Stimulated activated CD4-positive, alpha-beta T cell treated with anti-CD3 and anti-CD28 coated beads, Interleukin-12 subunit alpha, Interleukin-12 subunit beta, amount 100 ng/mL, for 48 hours (primary cell): ENCODE measurements at places on chromosomes 4 and X.

DNA sequence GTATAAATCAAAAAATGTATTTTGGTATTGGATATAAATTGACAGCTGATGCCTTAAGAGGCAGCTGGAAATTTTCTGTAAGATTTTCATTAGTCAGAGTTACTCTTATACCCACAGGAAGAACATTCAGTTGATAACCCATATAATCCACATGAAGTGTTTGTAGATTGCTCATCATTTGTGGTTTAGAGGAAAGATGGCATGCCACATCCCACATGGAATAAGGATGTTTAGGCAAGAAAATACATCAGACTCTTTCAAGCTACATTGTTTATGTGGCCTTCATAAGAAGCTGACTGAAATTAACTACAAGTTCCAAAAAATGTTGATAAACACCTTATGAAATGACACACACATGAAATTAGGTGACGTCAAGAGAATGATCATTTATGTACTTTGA is 56.6 kb downstream of the AREG start:
- no peak for DNase-seq

DNA sequence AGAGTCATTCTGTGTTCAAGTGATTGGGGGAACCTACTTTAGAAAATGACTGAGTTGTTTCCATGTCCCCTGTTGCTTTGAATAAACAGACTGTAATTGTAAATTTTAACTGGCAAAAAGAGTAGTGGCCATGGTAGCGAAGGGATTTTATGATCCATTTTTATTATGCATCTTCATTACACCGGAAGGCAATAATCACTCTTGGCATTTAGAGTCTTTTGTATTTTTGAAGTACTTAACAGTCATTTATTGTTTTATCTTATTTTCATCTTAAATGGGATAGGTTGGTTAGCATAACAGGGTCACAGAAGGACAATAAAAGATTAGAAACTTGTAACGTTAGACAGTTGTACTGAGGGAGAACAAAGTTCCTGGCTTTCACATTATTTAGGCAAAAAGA is 11.0 kb upstream of the OTC start:
- DNase-seq = no peak

- no peak for DNase-seq
Observed at GRCh38 chr4:72084587-72085011, 52.8 kb downstream of the NPFFR2 start.

GRCh38 chr4:76718831-76719230 is 179.1 kb downstream of the SOWAHB start:
- no peak for DNase-seq

GRCh38 chr4:150974750-150975149 is 40.3 kb downstream of the LRBA start:
- DNase-seq = no peak

GRCh38 chr4:96063639-96064038 is 223.7 kb downstream of the PDHA2 start:
- DNase-seq = no peak

DNA sequence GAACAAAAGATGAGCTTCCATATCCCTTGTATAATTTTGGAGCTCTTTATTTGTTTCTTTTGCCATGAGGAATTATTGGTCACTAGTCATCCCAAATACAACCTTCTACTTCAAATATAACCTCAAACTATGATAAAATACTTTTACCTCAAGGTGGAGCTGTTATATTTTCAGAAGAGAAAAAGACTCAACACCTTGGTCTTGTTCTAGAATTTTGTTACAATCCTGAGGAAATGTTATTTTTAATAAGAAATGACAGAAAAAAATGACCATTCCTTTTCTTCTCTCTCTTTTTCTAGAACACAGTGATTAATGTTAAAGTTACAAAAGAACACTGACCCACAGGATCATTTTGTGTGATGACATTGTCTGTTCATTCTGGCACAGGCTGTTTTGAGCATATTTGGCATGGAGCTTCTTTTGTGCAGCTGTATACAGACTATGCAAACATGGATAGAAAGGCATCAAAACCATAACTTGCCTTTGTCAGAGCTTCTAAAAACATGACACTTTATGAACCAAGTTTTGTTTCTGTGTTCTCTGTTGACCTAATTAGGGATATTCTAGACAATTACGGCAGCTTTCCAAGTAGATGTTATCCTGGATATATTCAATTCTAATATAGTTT is 159.6 kb upstream of the CTSO start:
- no peak for DNase-seq

- no peak for DNase-seq
Observed at GRCh38 chr4:130424211-130424610, 1328.3 kb downstream of the C4orf33 start.

GRCh38 chrX:10130354-10130753 is 26.4 kb upstream of the CLCN4 start:
- no peak for DNase-seq

- DNase-seq = no peak
Observed at GRCh38 chrX:31420302-31420701, 348.5 kb upstream of the FTHL17 start.

DNA sequence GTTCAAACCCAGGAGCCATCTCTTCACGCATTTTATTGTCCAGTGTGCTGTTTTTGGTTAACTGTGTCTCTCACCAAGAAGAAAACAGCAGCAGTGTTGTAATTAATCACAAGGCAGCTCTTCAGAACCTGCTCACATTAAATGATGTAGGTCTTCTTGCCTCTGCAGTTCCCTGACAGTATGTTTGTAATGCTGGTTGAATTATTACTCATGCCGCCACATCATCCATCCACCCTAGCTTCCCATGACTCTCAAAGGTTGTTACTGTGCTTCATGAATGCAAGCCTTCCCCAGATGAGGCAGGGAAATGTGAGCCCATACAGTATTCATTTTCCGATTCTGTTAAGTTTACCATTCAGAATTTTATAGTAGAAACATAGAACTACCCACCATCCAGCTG is 17.4 kb downstream of the TLR10 start:
- no peak for DNase-seq

- no peak for DNase-seq
Observed at GRCh38 chr4:97121493-97121892, 1021.8 kb downstream of the STPG2 start.

DNA sequence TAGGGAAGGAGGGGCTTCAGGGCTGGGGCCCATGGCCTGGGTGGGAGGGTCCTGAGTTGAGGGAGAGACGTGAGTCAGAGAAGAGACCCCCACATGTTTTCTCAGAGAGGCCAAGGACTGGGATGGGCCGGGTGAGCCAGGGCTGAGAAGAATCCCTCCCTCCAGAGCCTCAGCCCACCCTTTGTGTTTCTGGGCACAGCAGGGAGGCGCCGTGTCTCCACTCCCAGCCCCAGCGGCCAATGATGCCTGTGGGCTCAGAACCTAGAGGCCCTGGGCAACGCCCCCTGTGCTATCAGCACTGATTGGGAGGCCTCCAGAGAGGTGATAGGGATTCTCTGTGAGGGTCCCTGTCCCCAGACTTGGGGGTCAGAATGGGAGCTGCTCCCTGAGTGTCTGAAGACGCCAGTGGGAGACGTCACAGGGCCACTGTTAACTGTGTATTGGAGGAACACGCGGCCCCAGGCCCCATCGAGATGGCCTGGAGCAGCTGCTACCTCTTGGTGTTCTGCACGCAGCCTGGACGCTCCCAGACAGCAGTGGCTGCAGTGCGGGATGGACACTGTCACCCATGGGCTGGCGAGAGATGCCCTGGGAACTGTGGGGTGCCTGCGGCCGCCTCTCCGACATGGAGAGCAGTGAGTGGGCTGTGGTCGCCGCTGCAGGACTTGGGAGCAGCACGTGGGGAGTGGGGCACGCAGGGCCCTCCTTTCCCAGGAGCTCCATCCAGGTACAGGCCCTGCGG is 8.5 kb downstream of the FGFRL1 start:
- no peak for DNase-seq

GRCh38 chrX:40366661-40367060 is 214.1 kb upstream of the ATP6AP2 start:
- DNase-seq = no peak

- no peak for DNase-seq
Observed at GRCh38 chr4:187618701-187619281, 376.8 kb upstream of the ZFP42 start.

DNA sequence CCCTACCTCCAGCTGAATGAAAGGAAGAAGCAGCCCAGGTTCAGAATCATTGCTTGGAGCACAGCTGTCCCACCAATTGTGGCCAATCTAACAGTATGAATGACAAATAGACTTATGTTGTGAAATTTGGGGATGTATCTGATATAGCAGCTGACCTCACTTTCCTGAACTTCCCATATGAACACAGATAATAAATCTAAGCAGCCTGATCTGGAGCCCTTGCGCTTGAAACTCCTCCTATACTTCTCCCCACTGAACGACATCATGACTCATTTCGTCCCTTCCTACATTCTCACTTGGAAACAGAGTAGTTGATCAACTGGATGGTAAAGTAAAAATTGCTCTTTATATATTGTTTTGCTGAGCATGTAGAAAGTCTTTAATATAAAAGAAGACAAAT is 24.2 kb upstream of the AMELX start:
- DNase-seq = no peak

DNA sequence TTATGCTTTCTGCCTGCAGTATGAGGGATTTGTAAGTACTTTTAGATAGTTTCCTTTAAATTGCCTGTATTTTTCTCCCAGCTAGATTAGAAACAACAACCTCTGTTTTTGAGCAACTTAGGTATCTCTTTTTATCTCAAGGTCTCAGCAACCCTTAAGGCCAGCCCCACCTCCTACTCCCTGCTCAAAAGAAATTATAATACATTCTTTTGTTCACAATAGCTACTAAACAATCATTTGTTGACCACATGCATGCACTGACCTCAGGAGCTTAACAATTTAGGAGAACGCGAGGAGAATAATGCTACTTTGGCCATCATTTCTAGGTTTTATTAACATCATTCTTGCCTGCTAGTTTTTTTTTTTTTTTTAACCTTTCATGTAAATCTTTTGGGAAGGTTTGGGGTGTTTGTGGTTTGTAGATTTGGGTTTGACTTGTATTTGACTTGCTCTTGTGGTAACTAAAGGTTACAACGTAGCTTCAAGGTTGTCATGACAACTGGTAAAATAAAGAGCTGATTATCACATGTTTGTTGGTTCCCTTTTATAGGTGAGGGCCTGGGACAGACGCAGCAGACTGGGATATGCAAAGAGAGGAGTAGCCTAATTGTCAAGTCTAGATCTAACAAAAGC is 145.4 kb upstream of the PLAC1 start:
- DNase-seq = no peak

- no peak for DNase-seq
Observed at GRCh38 chr4:8744083-8744805, 127.4 kb downstream of the HMX1 start.

- DNase-seq = peak; percentile 7
Observed at GRCh38 chr4:532588-533317, 33.7 kb downstream of the PIGG start.

- DNase-seq = no peak
Observed at GRCh38 chr4:73740353-73740778, at the start of gene CXCL8. Gene CXCL8 (plus strand): TSS chr4:73740569. CDS start chr4:73740659, 90 bp downstream.

GRCh38 chr4:4853371-4853823 is 6.1 kb upstream of the MSX1 start:
- DNase-seq = no peak

DNA sequence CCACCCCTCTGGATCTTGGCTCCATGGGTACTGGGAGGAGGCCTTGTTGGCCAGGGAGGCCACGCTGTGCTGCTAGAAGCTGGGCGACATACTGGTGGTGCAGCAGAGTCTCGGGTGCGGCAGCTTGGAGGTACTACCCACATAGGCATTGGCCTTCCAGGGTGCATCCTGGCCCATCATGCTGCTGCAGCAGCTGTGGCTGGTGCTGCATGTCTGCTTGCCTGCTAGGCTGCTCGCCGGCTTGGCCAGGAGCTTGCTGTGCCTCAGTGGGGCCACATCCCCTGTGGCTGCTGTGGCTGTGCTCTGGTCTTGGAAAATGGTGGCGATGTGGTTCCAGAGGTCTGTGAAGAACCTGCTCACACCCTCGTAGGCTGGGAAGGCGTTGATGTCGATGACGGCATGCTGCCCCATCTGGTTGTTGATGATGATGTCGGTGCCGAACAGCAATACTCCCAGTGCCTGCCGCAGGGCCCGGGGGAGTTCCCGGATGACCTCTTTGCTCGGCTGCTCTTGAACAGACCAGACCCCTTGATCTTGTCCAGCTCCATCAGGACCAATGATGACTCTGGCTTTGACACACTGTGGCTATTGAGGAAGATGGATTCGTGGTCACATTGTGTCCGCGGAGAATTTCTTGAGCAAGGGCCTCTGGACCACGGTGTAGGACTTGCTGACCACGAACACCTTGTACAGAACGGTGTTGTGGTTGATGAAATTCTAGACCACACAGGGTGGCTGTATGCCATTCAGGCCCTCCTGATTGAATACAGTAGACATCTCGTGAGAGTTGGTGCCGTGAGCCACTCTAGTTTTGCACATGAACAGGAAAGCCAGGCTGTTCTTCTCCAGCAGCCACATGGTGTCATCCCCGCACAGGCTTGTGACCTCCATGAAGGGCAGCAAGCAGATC is 11.8 kb downstream of the RBM10 start:
- no peak for DNase-seq

DNA sequence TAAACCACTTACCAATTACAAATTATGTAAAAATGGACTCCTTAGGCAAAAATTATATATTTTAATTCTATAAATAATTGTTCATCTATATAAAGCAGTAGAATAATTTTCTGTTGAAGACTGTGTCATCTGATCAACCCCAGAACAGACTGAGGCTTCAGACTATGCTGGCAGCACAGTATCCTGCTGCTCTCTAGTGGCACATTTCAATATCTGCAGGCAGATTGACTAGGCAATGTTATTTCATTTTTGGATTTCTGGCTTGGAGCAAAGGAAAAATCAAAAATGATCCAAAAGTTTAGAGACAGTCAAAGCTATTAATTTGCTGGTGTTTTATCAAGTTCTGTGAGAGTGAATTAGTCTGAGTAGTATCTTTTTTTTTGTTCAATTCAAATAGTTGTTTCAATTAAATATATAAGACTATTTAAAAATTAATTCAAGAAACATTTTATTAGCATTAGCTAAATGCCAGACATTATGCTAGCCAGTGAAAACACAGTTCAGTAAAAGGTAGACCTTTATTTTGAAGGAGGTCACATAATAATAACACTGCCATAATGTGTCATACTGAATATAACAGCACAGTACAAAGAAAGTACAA is 21.3 kb upstream of the SULT1E1 start:
- DNase-seq = peak; percentile 1

GRCh38 chr4:14719053-14719452 is 283.2 kb upstream of the CPEB2 start:
- no peak for DNase-seq

GRCh38 chrX:13786048-13786447 is 30.8 kb downstream of the GPM6B start:
- DNase-seq = no peak
